ENCODE measurements at places on chromosomes 7 and 10.

GRCh38 chr7:93232673-93233018 is 480 bp downstream of the VPS50 start:
- no peak for DNase-seq

- no peak for DNase-seq
Observed at GRCh38 chr10:50452603-50453002, 171.2 kb downstream of the SGMS1 start.

GRCh38 chr7:100418930-100419659 is 9.4 kb downstream of the ZCWPW1 start:
- no peak for DNase-seq

DNA sequence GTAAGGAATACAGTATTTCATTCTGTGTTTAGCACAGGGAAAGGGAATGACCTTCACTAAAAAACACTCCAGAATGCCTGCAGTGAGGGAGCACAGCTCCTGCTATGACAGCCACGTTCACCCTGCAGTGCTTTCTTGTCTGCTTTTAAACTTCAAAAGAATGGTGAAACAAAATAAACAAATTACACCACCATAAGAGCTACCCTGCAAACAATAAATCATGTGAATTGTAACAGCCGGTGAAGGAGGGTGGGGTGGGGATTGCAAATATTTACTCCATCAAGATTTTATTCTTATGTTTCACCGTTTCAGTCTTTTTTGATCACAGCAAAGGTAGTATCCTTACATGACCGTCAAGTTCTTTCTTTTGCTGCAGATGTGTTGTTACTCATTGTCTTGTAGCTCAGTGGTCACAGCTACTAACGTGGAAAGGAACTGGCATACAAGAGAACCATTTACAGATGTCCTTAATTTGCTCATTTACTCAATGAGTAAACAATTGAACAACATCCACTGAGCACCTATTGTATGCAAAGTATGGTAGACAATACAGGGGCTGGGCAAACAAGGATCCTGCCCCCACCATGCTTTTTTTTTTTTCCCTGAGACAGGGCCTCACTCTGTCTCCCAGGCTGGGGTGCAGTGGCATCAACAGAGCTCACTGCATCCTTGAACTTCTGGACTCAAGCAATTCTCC is 4.1 kb upstream of the CHN2 start:
- DNase-seq: no peak

DNA sequence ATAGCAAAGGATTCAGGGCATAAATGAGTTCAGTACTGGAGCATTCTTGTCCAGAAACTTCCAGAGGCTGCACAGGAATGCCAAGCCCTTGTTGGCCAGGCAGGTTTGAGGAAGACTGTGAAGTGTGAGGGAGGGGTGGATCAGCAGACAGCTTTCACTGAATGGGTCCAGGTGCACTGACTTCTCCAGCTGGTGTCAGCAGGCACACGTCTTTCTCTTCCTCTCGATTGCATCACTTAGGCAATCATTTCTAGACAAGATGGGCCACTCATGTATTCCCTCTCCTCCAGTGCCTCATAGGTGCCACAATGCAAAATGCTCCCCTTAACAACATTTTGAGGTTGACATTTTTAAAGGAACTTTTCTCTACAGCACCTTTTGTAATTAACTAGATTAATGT is 15.6 kb upstream of the PLEKHS1 start:
- DNase-seq: no peak

DNA sequence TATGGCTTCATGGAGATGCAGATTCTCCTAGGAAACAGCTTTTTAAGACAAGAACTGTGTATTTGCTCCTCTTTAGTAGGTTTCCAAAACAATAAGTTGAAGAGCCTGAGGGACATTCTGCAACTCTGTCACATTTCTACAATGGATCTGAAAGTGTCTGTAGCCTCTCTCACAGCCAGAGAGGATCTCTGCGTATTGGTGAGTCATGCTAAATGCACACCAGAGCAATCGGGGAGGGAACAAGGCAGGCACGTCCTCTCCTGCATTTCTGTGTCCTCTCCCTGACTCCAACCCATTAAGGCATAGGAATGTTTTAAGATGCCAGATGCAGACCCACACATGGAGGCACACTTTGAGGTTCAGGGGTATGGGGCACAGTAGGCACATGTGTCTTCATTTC is 1126.4 kb upstream of the GHITM start:
- no peak for DNase-seq

- DNase-seq: no peak
Observed at GRCh38 chr7:126988022-126988421, 264.7 kb downstream of the GRM8 start.

- DNase-seq: no peak
Observed at GRCh38 chr7:121872831-121873288, at the start of gene PTPRZ1. Gene PTPRZ1, plus strand, starts transcription at chr7:121873161. Its CDS starts 339 bp downstream, at chr7:121873500.

GRCh38 chr7:157501581-157501980 is 164.8 kb downstream of the DNAJB6 start:
- no peak for DNase-seq

DNA sequence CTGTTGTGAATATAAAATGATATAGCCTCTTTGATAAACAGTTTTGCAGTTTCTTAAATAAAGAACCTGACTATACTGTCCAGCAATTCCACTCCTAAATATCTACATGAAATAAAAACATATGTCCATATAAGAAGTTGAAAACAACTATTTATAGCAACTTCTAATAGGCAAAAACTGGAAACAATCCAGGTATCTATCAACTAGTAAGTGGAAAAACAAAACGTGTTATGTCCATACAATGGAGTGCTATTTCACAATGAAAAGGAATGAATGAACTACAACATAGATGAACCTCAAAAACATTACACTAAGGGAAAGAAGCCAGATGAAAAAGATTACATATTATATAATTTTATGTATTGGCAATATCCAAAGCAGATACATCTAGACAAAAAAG is 268.9 kb downstream of the CSTF2T start:
- no peak for DNase-seq

DNA sequence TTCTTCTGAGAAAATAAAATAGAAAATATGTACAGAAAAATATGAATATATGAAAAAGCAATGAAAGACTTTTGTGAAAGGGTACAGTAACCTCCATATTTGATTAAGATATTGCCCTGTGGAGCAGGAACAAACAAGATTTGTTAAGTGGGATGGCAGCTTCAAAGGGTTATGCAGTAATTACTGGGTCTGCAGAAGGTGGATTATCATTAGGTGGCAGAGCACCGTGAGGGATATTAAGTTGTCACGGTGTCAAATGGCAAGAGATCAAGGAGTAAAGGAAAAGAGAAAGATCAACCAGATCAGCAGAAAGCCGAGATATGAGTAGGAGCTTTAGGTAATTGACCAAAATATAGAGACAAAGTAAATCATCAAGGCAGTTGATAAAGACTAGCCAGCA is 44.1 kb downstream of the DGKB start:
- DNase-seq: no peak

All from activated CD8-positive, alpha-beta memory T cell treated with anti-CD3 and anti-CD28 coated beads for 4 hours (primary cell).